ENCODE measurements at places on chromosomes 3 and 15. TPM values are rescaled to one million over a fixed set of nuclear protein-coding genes. Genes with fewer than 3 reads are reported as not detected.

BFSP2 gene
- total RNA-seq, result not detected

HEMK1 gene
- total RNA-seq, result 11.7 TPM

POTEB3 gene
- total RNA-seq, result not detected

RHCG gene
- 1.5 TPM for total RNA-seq

MYNN gene
- 32.8 TPM for total RNA-seq

GPR149 gene
- total RNA-seq, result not detected

APOD gene
- total RNA-seq, result 123 TPM

LRTM1 gene
- total RNA-seq, result not detected

NEO1 gene
- total RNA-seq, result 32.2 TPM

ATP13A4 gene
- 0.13 TPM for total RNA-seq

SLC27A2 gene
- total RNA-seq, result not detected

AMT gene
- 11.4 TPM for total RNA-seq

SLC2A2 gene
- not detected for total RNA-seq

TM4SF4 gene
- total RNA-seq, result not detected

IL1RAP gene
- total RNA-seq, result 11.0 TPM

DUOXA2 gene
- total RNA-seq, result not detected

ARID3B gene
- 6.9 TPM for total RNA-seq

ITPKA gene
- 1.2 TPM for total RNA-seq

SLC12A1 gene
- total RNA-seq, result not detected

TRIM42 gene
- not detected for total RNA-seq

CTXN2 gene
- not detected for total RNA-seq

CRYGS gene
- 3.1 TPM for total RNA-seq

GOLGA6D gene
- not detected for total RNA-seq

TUSC2 gene
- total RNA-seq, result 31.8 TPM

RLBP1 gene
- not detected for total RNA-seq

SKOR1 gene
- total RNA-seq, result 1.1 TPM

OXSM gene
- total RNA-seq, result 6.1 TPM

TNFAIP8L3 gene
- 28.0 TPM for total RNA-seq

RASGRP1 gene
- total RNA-seq, result 0.79 TPM

XCR1 gene
- total RNA-seq, result not detected

PLIN1 gene
- total RNA-seq, result 2.4 TPM

AHSG gene
- not detected for total RNA-seq

FOXB1 gene
- total RNA-seq, result not detected

TAGLN3 gene
- total RNA-seq, result 2.7 TPM

DNAH1 gene
- total RNA-seq, result 6.5 TPM

MCCC1 gene
- 32.9 TPM for total RNA-seq
